Left kidney (tissue), 8 donors: ENCODE measurements at places on chromosomes 1 and 21. TPM values are rescaled to one million over a fixed set of nuclear protein-coding genes. Genes with fewer than 3 reads are reported as not detected.

UMODL1 gene
- polyA plus RNA-seq = 0.22 TPM

OR6P1 gene
- not detected for polyA plus RNA-seq

CAPN9 gene
- 1.4 TPM for polyA plus RNA-seq

ACOT7 gene
- 28.1 TPM for polyA plus RNA-seq

TBX15 gene
- 0.35 TPM for polyA plus RNA-seq

KCND3 gene
- polyA plus RNA-seq = 1.8 TPM

TNFAIP8L2 gene
- polyA plus RNA-seq = 1.6 TPM

B3GALNT2 gene
- polyA plus RNA-seq = 37.3 TPM

PTPN22 gene
- 0.57 TPM for polyA plus RNA-seq

CDA gene
- 3.8 TPM for polyA plus RNA-seq

LHX8 gene
- not detected for polyA plus RNA-seq

SLC30A10 gene
- polyA plus RNA-seq = 0.23 TPM

PLEKHN1 gene
- 0.20 TPM for polyA plus RNA-seq

NR1I3 gene
- polyA plus RNA-seq = 3.6 TPM
